Fibroblast of pulmonary artery (primary cell): ENCODE measurements at places on chromosomes 5 and 9.

GRCh38 chr5:181149806-181150733, 2.7 kb downstream of the OR2V2 start:
- no peak for DNase-seq

DNA sequence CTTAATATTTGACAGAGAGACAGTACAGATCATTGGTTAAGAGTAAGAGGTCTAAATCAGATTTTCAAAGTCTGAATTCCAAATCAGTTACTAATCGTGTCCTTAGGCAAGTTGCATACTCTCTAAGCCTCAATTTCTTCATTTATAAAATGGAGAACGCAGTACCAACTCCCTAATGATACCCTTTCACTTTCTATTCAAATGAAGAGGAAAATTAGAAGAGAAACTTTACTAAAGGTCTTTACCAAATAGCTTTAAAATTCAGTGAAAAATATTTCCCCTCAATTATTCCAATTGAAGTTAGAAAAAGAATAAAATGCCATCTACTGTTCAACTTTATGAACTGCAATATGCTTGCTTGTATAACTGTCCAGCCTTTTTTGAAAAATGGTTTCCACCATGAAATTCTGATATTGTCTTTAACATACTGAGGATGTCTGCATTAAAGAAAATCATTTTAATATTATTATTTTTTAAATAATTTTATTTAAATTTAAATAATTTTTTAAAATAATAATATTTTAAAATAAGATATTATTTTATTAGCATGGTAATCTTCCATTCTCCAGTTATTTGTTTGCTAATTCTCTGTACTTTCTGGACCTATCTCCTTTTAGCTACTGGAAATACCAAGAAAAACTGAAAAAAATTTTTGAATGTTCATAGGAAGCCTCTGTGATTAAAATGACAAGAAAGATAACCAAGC, 36.0 kb downstream of the POC5 start:
- peak; percentile 69 for DNase-seq

GRCh38 chr5:73540192-73540591, 25.2 kb downstream of the ANKRA2 start:
- peak; percentile 24 for DNase-seq

GRCh38 chr9:71895117-71895516, 15.9 kb downstream of the ABHD17B start:
- peak; percentile 67 for DNase-seq

GRCh38 chr5:176959051-176959450, 47.5 kb downstream of the UIMC1 start:
- DNase-seq = peak; percentile 54

DNA sequence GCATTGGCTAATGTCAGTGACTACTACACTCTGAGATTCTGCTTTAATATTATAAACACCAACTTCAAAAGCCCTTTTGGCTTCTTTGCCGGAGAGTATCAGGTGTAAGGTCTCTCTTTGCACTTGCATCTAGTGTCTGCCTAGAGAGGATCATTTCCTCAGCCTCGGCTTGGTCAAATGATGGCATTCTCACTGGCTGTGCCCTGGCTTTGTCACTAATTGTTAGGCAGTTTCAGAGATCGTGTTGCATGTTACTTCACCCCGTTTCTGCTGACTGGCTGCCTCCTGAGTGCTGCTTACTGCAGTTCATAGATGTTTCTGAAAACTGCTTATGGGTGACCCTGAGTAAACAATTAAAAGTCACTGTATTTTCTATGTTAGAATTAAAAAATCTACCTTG, 48.8 kb downstream of the SLC1A3 start:
- DNase-seq = no peak

GRCh38 chr9:96073531-96074480, 198.3 kb downstream of the ERCC6L2 start:
- peak; percentile 17 for DNase-seq

DNA sequence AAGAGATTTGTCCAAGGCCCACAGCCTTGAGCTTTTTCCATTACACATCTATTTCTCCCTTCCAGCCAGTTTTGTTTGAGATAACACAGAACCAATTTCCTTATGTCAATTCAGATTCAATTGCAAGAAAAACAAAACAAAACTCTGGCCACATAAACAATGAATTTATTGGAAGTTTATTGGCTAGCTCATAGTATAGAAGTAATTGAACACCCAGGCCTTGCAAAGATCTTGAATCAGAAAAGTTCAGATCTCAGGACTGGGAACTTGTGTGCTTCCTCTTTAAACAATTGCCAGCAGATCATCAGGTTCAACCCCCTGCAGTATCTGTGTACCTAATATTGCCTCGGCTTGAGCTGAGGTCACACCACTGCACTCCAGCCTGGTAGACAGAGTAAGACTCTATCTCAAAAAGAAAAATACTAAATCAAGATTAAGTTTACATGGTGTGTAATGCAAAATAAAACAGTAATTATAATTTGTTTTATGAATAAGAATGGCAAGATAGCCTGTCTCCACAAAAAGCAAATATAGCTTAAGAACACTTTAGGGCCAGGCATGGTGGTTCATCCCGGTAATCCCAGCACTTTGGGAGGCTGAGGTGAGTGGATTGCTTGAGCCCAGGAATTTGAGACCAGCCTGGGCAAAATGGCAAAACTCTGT, 4.1 kb upstream of the ZCCHC10 start:
- no peak for DNase-seq

- no peak for DNase-seq
These were observed 111.4 kb downstream of the SLC28A3 start for GRCh38 chr9:84229191-84229590.

- DNase-seq = no peak
These were observed 25.1 kb downstream of the SH3GLB2 start for GRCh38 chr9:129002992-129003391.

DNA sequence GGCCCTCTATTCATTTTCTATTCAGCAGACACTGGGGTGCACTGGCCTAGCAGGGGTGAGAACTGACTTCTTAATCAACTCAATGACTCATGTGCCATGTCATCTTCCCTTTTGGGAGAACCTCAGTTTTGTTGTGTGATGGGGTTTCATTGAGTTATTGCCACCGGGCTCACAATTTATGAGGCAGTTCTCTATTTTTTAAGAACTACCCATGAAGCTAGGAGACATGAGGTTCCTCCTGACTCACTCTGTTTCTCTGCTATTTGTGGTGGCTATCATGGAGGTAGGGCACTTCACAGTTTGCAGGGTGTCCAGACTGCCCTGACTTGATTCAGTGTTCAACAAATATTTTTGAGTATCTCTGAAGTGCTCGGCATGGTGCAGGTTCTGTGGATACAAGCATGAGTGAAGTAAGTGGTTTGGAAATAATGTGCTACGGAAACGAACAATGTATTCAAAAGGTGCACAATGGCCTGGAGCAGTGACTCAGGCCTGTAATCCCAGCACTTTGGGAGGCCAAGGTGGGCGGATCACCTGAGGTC, 39.3 kb downstream of the SPARC start:
- DNase-seq = no peak

- no peak for DNase-seq
These were observed 25.9 kb downstream of the BARX1 start for GRCh38 chr9:93929231-93929630.

DNA sequence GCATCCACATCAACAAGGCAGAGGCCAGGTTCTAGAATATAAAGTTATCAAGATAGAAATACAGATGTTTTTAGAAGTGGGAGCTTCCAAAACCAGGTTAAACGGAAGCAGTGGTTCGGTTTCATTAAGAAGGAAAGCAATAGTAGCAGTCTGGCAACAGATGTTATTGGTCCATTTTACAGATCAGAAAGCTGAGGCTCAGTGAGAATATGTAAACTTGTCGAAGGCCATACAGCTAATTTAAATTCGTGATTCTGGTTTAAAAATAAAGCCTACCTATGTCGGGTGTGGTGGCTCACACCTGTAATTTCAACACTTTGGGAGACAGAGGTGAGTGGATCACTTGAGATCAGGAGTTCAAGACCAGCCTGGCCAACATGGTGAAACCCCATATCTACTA, 160.6 kb downstream of the ARRDC3 start:
- DNase-seq = no peak

DNA sequence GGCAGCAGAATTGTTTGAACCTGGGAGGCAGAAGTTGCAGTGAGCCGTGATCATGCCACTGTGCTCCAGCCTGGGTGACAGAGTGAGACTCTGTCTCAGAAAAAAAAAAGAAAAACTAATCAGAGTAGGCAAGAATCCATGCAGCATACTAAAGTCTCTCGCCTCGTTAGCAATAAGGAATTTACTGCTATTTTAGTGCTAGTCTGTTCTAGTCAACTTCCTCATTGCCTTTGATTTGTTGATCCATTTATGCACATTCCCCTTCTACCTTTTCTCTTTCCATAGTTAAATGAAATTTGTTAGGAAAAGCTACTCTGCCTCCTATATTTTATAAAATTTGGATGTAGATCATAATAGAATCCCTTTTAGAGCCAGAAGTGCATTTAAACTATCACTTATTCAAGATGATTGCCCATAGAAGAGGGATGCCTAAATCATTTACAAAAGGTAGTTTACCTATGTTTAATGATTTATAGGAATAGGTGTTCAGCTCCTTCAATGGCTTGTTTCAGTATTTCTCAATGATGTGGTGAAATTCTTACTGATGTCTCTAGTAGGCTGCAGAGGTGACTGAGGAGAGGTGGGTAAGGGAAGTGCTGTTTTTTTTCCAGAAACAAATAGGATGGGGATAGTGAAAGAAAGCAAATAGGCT, 1.9 kb downstream of the LRRC19 start:
- no peak for DNase-seq

DNA sequence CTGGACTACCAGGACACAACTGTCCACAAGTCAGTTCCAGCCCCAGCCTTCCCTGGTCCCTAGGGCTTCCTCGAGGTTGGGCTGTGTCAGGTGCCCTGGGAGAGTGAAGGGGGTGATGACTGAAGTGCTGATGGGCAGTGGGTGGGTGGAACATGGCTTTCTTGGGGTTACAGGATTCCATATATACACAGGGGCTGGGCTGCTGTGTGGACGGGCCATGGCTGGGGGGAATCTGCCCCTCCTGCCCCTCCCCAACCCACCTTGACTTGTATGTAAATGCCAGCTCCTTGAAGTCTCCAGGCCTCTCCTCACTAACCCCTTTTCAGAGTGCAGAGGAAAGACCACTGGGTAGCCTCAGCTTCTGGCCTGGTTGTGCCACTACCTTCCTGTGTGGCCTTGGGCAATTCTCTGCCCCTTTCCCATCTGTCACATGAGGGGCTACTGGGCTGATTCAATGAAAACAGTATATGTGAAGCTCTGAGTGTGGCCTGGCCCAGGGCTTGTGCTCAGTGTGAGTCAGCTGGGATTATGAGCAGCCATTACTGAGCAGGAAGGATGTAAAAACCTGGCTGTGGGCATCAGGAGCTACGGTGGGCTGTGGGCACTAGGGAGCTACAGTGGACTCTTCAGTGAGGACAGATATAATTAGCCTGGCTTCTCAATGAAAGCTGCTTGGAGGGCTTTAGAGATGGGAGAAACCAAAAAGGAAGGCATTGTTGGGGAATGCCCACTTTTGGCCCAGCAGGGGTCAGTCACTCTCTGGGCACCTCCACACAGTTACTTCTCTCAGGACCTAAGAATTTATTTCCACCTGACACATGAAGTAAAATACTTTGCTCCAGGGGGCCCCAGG, 23.3 kb downstream of the PITX1 start:
- no peak for DNase-seq

GRCh38 chr9:113488490-113488889, 25.0 kb downstream of the RGS3 start:
- no peak for DNase-seq

- no peak for DNase-seq
These were observed 6.4 kb upstream of the SLC2A8 start for GRCh38 chr9:127390563-127390962.

GRCh38 chr9:83646500-83647239, 23.7 kb downstream of the IDNK start:
- DNase-seq = no peak

GRCh38 chr9:69030851-69031645, 4.5 kb upstream of the FXN start:
- DNase-seq = peak; percentile 32

- peak; percentile 20 for DNase-seq
These were observed 101.3 kb downstream of the WDR41 start for GRCh38 chr5:77390795-77391194.

- DNase-seq = no peak
These were observed 26.0 kb upstream of the C9orf72 start for GRCh38 chr9:27599102-27599869.

GRCh38 chr5:53008751-53009150, 19.6 kb downstream of the ITGA2 start:
- no peak for DNase-seq

DNA sequence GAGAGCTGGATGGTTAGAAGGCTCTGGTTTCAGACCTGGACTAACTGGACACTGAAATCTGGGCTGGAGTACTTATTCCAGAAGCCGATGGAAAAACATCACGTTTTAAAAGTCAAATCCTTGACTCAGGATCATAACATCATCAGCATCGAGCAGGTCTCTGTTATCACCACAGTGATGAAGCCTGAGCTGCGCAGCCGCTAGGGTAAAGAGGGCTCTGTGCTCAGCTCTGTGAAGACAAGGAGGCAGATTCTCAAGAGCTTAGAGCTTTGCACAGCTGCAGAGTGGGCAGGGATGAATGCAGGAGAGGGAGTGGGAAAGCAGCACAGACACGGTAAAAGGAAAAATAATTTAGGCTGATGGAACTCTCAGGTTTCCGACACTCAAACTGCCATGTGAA, 208.8 kb upstream of the TAS2R1 start:
- DNase-seq = no peak

GRCh38 chr5:97835112-97835511, 652.1 kb upstream of the RIOK2 start:
- no peak for DNase-seq

GRCh38 chr5:137398751-137399150, 100.4 kb downstream of the SPOCK1 start:
- no peak for DNase-seq

GRCh38 chr5:149853331-149853648, 91.3 kb downstream of the PDE6A start:
- DNase-seq = no peak

- DNase-seq = no peak
These were observed 47.9 kb downstream of the TMEM252 start for GRCh38 chr9:68492806-68493205.

GRCh38 chr5:15837551-15838289, 337.7 kb downstream of the FBXL7 start:
- DNase-seq = peak; percentile 11

GRCh38 chr9:137875354-137875753, 2.2 kb upstream of the CACNA1B start:
- no peak for DNase-seq

GRCh38 chr9:31119890-31120454, 1264.5 kb upstream of the ACO1 start:
- peak; percentile 72 for DNase-seq

- no peak for DNase-seq
These were observed 335.4 kb upstream of the MEF2C start for GRCh38 chr5:89218364-89218763.

GRCh38 chr9:116452227-116452626, 234.9 kb upstream of the TRIM32 start:
- DNase-seq = no peak
